Spinal cord (tissue), 10 donors: ENCODE measurements at places on chromosomes 13 and 19. TPM values are rescaled to one million over a fixed set of nuclear protein-coding genes. Genes with fewer than 3 reads are reported as not detected.

GRCh38 chr13:32081591-32081990 lies 50.0 kb downstream of the FRY start:
- no peak for DNase-seq

- DNase-seq, result no peak
These were observed 497.2 kb downstream of the DIAPH3 start for GRCh38 chr13:59666504-59666903.

DNA sequence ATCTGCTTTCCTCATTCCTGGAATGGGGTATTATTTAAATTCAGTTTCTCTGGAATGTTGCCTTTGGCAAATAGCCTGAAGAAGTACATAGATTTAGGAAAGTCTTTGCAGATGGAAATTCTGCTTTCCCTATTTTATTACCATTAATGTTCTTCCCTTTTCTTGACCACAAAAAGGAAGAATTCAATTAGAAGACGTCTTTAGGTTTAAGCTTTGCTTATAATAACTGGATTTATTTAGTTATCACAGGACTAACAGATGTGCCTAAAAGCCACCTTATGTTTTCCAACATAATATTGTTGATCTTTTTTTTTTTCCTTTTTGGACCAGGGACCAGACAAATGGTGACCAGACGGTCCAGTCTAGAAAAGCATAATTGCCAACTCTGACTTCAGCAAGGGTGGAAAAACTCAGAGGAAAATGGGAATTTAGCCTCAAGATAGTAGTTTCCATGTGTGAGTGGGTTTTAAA lies 210.1 kb upstream of the SPRY2 start:
- no peak for DNase-seq

GRCh38 chr13:63954683-63955082 lies 2539.0 kb upstream of the PCDH20 start:
- no peak for DNase-seq

Gene SLC1A5
- polyA plus RNA-seq, result 6.4 TPM
